ENCODE measurements at places on chromosomes 16 and 17.
A peak's percentile ranks its signal among the peaks of the same experiment; 100 is the strongest.

GRCh38 chr17:16106161-16106891 is 106.7 kb downstream of the TTC19 start:
- no peak for DNase-seq

DNA sequence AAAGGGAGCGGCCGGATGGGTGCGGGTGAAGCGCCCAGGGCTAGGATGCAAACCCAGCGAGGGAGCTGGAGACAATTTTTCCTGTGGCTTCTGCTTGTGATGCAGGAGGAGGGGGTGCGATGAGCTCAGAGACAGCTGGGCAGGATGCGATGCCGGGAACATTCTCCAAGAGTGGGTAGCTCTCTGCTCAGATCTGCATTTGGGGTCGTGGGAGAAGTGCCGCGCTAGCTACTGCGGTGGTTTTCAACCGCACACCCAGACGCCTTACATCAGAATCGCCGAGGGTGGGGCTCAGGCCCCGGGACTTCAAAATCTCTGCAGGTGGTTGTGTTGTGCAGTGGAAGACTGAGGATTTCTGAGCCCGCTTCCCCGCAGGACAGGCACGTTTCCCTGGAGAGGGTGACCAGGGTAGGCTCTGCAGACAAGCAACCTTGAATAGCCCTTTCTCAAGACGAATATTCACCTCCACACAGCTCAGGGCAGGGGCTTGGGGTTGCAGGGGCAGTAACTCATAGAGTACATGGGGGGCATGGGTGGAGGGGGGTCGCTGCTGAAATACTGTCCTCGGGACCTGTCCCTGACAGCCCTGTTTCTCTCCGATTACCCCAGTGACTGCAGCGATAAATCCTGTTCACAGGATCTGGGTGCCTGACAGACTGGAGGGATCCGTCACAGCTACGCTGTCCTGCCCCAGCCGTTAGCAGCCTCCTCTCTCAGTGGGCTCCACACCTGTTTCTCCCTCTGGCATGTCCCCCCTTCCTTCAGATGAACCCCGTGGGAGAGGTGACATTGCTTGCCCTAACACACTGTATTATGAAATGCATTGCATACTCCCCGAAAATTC is 63.3 kb downstream of the HAPSTR1 start:
- DNase-seq, result no peak

- no peak for DNase-seq
These were observed 6.2 kb downstream of the ZNF843 start for GRCh38 chr16:31436221-31437045.

DNA sequence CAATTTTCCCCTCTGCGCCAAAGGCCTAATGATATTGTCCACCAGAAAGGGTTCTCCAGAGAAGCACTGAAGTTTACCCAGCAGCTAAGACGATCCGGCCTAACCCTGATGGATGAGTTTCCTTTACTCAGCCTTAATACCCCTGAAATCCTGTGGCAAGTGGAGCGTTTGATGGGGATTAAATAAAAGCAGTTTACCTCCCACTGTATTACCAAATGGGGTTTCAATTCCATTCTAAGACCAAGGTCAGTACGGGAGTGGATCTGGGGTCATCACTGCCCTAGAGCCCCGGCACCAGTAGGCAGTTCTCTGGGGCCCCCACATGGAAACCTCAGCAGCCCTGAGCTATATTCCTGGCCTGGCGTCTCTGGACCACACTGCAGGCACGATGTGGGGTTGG is 97.1 kb upstream of the NOL11 start:
- DNase-seq, result no peak

DNA sequence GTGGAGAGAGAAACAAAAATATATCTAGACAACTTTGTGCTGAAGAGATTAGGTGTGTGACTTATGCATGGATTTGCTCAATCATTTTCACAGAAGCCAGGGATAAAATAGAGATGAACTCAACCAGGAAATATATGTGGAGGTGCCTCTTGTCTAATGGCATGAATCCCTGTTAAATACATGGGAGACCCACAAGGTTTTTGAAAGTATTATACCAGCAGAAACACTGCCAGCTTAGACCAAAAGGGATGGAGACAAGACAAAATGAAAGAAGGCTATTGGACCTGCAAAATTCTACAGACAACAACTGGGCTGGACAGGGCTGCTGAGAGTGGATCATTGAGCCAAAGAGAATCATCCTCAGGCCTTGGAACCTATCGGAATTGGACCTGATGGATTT is 51.0 kb downstream of the MMP15 start:
- DNase-seq, result no peak

GRCh38 chr17:72151565-72152386 is 31.0 kb downstream of the SOX9 start:
- DNase-seq, result no peak

DNA sequence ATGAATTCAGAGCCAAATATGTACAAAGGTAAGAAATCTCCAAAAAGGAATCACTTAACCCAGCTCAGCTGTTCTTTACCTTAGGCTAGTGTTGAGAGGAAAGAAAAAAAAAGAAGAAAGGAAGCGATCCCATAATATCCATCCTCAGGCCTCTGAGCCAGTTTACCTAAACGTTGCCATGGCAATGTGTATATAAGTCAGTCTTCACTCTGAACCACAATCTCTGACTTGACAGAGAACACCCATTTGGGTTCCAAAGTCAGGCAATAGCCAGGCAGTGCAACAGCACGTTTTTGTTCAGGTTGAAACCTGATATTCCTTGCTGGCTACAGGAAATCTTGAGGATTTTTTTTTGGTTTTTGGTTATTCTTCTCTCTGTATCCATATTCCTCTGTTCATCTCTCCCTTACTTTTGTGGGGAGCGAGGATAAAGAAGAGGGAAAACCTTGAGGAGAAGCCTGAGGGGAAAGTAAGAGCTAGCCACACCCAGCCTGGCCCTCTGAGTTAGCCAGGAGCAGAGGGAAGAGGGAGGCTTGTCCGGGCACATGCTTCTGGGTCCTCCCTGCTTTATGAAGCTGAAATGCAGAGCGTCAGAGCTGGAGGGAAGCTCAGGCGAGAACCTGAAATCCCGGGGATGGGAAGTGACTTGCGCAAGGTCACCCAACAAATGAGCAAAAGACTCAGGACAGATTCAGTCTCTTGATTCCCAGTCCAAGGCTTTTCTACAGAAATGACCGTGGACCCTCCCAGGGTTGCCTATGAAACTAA is 152.7 kb downstream of the SOX9 start:
- no peak for DNase-seq

DNA sequence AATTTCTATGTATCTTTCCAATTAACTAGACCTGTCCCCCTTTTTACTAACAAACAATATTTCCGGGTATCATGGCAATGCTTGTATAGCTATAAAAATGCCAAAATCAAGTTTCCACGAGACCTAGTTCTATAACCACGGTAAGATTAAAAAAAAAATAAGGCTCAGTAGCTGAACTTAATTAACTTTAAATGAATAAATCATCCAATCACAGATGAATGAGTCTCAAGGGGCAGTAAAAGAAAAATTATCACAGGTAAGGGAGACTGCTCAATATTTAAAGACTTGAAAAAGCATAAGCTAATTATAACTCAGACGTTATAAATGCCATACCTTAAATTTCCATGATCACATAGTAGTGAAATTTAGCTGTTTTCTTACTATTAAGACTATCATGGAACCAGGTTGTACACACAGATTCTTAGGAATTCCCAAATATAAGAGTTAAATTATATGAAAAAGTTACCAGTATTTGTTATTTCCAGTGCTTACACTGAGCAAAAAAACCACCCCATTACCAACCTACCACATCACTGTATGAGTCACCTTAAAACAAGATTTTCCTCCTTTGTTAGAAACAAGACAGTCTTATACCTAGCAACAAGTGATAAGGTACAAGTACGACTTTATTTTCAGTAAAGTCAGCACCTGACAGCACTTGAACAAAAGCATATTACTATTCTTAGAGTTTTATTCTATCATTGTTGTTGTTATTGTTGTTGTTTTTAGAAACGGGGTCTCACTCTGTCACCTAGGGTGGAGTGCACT is 20.6 kb downstream of the SSH2 start:
- DNase-seq, result no peak

- DNase-seq, result no peak
These were observed 12.8 kb downstream of the SPNS3 start for GRCh38 chr17:4446326-4447071.

DNA sequence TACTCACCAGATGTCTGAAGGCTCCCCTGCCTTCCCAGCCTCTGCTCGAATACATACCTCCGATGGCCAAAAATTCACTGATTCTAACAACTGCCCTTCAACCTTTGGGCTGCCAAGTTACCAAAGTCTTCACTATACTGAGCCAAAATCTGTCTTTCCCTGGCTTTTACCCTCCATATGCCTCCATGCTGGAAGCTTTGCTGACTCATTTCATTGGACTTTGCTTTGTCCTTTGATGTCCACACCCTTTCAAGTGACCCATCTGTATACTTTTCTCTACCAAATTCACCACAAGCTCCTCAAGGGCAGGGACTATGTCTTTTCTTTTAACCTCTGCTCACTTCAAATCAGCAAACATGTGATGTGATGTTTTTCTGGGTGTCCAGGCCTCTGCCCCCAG is 21.0 kb upstream of the MTMR4 start:
- no peak for DNase-seq

GRCh38 chr16:19380328-19380727 is 37.4 kb upstream of the TMC5 start:
- DNase-seq, result no peak

- no peak for DNase-seq
These were observed 4.4 kb downstream of the KIF19 start for GRCh38 chr17:74330446-74330845.

GRCh38 chr17:40582328-40582901 is 17.1 kb upstream of the CCR7 start:
- peak; percentile 51 for DNase-seq

GRCh38 chr16:64339052-64339770 is 782.7 kb downstream of the CDH11 start:
- no peak for DNase-seq

GRCh38 chr17:77821114-77821513 is 137.4 kb upstream of the TNRC6C start:
- DNase-seq, result no peak

DNA sequence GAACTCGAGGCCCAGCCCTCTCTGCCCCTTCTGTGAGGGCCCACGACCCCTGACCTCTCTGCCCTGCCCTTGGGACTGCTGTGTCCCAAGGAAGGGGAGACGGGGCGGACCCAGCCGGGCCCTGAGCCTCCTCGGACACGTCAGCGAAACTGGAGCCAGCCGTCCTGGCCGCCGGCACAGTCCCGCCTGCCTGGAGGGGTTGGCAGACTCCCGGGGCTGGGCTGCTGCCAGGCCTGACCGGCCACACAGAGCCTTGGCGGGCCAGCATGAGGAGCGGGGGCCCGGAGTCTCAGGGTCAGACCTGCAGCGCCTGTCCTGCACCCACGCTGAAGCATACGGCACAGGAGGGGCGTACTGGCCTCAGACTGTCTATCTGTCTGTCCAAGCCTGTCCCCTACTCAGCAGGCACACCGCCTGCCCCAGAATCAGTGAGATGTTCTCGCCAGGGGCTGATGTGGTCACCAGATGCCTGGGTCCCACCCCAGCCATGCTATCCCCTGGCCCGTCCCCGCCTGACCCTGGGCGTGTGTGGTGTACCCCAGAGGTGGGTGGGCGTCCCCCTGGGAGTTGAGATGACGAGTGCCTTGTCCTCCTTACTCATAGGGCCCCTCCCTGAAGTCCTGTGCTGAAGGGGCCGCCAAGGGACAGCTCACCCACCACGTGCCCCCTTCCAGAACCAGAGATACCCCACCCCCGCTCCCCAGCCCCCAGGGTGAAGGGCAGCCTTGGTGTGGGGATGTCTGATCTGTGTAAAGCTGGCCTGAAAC is 4.7 kb downstream of the VASN start:
- DNase-seq, result no peak

DNA sequence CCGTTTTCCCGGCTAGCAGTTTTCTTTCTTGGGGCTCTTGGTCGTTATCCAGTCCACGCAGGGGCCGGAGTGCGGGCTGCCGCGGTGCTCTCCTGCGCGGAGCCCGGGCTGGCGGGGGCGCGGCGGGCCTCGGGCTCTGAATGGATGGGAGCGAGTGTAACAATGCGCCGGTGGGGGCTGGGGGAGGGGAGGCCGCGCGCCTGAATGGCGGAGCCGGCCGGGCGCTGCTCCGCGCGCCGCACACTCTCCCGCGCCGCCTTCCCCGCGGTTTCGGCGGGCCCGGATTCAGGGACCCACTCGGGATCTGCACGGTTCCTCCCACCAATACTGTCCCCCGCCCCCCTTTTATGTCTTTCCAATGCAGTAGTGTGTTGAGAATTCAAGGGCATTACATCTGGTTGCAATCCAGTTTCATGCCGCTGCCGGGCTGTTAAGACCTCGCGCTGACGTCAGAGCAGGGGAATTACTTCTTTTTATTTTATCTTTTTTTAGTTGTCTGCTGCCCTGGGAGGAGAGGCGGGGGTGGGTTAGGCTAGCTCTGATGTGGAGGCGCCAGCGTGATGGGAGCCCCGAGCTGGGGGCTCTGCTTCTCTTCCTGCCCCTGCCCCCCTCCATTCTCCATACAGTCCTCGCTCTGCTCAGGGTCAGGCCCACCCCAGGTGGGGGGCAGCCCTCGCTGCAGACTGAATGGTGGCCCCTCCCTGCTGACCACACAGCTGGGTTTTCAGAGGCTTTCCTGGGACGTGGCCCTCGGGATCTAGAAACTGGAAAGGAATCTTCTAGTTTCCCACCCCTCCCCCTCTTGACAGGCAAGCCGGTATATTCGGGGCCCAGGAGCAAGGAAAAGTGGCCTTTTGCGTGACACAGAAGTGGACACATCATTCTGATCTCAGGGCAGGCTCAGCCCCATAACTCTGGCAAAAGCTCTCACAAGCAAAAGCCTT is 1.8 kb downstream of the RAI1 start:
- DNase-seq, result peak; percentile 62

GRCh38 chr16:70681382-70682238 is 4.2 kb downstream of the MTSS2 start:
- no peak for DNase-seq

DNA sequence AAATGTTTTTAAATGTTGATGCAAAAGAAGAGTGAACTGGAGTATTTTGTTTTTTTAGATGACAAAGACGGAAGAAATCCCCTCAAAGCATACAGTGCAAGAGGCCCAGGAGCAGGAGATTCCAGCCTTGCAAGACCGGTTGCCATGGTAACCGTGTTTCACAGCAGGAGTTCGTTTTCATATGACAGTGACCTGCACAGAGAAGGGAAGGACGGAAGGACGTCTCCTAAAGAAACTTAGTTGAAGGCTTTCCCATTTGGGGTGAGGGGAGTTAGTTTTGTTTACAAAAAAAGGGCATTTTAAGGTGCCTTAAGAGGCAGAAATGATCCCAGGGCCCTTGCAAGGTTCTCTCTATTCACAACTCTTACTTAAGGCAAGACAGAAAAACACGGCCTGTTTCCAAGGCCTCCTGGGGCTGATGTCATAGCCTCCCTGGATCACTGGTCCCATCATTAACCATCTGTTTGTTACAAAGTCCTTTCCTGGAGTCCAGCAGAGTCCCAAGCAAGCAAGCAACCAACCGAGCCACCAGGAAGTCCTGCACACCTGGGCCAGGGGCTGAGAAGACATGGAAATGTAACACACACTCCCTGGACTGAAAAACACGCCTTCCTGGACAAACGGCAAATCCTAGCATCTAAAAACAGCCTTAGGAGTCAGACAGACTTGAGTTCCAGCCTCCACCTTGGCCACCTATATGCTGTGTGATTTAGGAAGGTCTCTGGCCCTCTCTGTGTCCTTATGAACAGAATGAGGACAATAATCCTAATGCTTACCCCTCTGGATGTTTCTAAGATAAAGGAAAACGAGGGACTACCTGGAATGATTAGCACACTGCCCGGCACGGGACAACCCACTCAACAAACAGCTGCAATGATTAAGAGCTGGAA is 30.3 kb upstream of the RPH3AL start:
- DNase-seq, result no peak

Data from effector CD4-positive, alpha-beta T cell (primary cell).